ENCODE measurements at places on chromosomes 6 and 20. TPM values are rescaled to one million over a fixed set of nuclear protein-coding genes. Genes with fewer than 3 reads are reported as not detected.

FAM217A gene
- not detected for total RNA-seq

CASS4 gene
- 16.5 TPM for total RNA-seq

EFCAB8 gene
- total RNA-seq, result not detected

RBL1 gene
- total RNA-seq, result 6.7 TPM

HAO1 gene
- not detected for total RNA-seq

TP53INP2 gene
- 4.4 TPM for total RNA-seq

SSR1 gene
- 60.1 TPM for total RNA-seq

PTCRA gene
- not detected for total RNA-seq

OR2H1 gene
- total RNA-seq, result not detected

ETV7 gene
- 1.6 TPM for total RNA-seq

CDSN gene
- total RNA-seq, result not detected

TBX18 gene
- 34.4 TPM for total RNA-seq

PLTP gene
- 292 TPM for total RNA-seq

ECI2 gene
- 83.3 TPM for total RNA-seq

REM1 gene
- 3.5 TPM for total RNA-seq

ASCC3 gene
- total RNA-seq, result 26.3 TPM

CALHM6 gene
- total RNA-seq, result 1.7 TPM

RAET1E gene
- not detected for total RNA-seq

TP53TG5 gene
- not detected for total RNA-seq

ZNF391 gene
- total RNA-seq, result 1.8 TPM

OPN5 gene
- not detected for total RNA-seq

WFDC2 gene
- not detected for total RNA-seq

PRICKLE4 gene
- total RNA-seq, result 4.8 TPM

CCN6 gene
- total RNA-seq, result not detected

AVP gene
- 4.3 TPM for total RNA-seq

PDYN gene
- total RNA-seq, result not detected

ZSCAN31 gene
- total RNA-seq, result 9.8 TPM

NINL gene
- total RNA-seq, result 4.9 TPM

MLN gene
- not detected for total RNA-seq

NOL4L gene
- 20.5 TPM for total RNA-seq

ACTL10 gene
- total RNA-seq, result not detected

RRAGD gene
- total RNA-seq, result 55.9 TPM

CENPB gene
- total RNA-seq, result 38.1 TPM

MYT1 gene
- not detected for total RNA-seq

C20orf204 gene
- 4.0 TPM for total RNA-seq

PLN gene
- total RNA-seq, result 14.2 TPM

NRSN1 gene
- total RNA-seq, result not detected

IPCEF1 gene
- 1.9 TPM for total RNA-seq

PSORS1C1 gene
- 0.34 TPM for total RNA-seq

ZNF343 gene
- 8.9 TPM for total RNA-seq

CPNE5 gene
- 0.66 TPM for total RNA-seq

DNMT3B gene
- 0.22 TPM for total RNA-seq

PKIB gene
- 0.57 TPM for total RNA-seq

SDC4 gene
- total RNA-seq, result 40.7 TPM

CSTF1 gene
- total RNA-seq, result 15.3 TPM

LPA gene
- not detected for total RNA-seq
